ENCODE measurements at places on chromosomes 6 and 20.

DNA sequence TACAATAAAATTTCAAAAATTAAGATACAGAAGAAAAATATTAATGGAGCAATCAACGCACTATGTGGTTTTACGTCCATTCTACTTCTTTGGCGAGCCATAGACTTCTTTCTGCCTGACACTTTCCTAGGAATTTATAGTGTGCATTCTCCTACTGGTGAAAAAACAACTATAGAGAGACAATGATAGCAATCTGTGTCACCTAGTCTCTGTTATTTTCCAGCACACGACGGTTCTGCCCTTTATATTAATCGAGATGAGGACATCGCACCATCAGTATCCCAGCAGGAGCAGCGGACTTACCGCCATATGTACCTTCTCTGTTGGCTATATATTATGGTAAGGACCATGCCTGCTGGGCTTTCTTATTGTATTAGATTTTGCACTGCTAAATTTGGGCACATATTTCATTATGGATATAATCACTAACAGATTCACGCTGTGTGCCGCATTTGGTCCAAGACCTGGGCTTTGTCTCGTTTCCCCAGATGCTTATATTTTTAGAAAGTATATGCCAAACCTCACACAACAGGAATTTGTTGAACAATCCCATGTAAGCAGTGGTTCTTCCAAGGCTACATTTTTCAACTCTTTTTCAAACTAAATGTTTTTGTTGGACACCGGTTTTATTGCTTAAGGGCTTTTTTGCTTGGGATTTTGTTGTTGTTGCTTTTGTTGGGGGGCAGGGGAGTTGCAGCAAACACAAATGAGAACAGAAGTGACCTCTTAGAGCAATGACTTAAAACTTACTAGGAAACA lies 166.4 kb downstream of the ADAT2 start:
- no peak for DNase-seq

GRCh38 chr20:32970973-32971300 lies 33.3 kb downstream of the SUN5 start:
- DNase-seq = no peak

DNA sequence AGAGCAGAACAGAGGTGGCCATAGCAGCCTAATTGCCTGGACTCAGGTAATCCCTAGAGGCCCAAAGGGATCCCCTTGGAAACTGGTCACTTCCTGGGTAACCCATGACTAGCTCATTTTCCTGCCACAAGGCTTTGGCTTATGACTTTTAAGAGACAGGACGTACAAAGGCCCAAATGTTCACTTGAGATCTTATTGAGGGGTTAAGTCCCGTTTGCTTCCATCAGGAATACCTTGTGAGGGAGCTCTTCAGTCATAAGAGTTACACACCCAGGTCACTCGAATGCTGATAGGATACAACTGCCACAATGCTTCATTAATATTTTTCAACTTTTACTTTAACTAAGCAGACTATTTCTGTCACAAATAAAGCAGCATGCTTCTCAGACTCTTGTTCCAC lies 51.7 kb downstream of the TMEM170B start:
- no peak for DNase-seq

DNA sequence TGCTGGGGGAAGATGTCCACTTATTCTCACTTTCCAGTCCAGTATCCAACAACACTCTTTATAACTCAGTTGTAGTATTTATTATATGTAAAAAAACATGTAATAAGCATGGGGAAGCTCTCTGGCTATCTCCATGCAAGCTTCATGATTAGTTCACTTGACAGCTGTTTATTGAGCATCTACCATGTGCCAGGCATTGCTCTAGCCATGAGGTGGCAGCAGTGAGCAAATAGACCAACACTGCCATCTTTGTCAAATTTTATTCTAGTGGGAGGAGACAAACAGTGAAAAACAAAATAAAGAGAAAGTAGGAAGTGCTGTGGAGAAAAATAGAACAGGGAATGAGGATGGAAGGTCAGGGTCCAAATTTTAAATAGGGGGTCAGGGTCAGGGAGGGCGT lies 131.8 kb downstream of the CFAP61 start:
- peak; percentile 20 for DNase-seq

DNA sequence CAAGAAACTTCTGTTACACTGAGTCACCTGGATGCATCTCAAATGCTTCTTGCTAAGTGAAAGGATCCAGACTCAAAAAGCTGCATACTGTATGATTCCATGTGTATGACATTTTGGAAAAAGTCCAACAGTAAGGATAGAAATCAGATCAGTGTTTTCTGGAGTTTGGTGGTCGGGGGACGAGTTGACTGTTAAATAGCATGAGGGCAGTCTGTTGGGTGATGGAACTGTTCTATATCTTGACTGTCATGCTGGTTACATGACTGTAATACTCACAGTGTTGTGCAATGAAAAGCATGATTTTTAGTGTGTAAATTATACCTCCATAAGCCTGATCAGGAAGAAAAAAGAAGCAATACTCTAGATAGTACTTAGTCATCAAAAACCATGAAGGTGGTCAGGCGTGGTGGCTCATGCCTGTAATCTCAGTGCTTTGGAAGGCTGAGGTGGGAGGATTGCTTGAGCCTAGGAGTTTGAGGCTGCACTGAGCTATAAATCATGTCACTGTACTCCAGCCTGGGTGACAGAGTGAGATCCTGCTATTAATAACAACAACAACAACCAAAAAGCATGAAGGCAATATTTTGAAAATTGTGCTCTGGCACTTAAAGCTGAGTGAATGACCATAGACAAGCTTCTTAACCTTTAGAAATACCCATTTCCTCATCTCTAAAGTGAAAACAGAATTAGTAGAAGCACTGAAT lies 30.5 kb upstream of the SASH1 start:
- no peak for DNase-seq

DNA sequence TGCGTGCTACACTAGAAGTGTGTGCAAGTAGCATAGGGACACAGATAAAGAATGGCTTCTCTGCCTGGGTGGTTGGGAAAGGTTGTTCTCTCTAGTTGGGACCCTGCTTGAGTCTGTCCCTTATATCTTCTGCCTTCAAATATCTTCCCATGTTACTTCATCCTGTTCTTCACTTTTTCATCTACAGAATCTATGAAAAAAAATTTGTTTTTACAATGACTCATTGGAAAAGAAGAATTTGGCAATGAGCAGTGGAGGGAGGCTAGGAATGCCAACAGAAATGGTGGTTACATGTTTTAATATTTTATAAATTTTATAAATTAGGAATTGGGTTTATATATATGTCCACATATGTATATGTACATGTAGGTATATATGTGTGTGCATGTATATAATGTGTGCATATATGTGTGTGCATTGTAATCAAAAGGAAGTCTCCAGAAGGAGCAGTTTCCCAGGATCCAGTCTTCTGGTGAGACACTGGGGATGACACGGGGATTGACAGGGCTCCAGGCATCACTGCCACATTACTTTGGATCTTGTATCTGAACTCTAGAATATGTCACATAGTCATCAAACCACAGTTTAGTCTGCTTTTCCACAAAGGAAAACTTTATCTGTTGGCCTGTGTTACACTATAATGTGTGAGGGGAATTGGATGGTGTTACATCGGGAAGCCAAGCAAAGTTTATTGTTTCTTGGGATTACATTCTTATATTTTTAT lies 75.3 kb upstream of the RIPOR2 start:
- DNase-seq = no peak

DNA sequence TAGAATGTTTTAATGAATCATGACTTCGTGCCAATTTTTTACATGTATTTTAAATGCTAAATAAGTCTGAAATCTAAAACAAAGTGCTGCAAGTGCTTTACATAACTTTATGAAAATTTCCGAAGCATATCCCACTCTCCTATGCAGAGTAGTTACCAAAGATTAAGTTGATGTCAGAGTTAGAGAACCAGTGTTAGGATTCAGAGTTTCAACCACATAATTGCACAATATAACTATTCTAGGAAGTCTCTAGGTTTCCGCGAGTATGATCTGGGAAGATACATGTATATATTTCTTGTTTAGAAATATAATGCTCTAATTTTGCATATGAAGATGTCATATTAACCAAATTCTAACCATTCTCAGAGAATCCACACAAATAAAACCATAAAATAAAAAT lies 74.8 kb downstream of the ASCC3 start:
- no peak for DNase-seq

DNA sequence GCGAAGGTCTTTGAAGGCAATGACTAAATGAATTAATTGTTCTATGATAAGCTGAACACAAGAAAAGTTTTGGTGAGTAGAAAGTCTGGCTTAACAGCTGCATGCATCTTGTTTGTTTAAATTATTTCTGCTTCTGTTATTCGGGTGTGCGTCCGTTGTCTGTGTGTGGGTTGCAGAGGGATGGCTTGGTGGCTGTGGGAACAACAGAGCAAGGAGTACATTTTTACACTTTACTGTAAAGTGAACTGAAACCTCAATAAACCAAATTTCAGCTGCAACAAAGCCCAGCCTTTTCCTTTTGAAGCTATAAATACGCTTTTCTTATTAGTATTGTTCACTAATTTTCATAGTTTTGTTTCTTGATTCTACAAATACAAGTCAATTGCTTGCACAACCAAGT lies 3.5 kb upstream of the LAMP5 start:
- DNase-seq = no peak

DNA sequence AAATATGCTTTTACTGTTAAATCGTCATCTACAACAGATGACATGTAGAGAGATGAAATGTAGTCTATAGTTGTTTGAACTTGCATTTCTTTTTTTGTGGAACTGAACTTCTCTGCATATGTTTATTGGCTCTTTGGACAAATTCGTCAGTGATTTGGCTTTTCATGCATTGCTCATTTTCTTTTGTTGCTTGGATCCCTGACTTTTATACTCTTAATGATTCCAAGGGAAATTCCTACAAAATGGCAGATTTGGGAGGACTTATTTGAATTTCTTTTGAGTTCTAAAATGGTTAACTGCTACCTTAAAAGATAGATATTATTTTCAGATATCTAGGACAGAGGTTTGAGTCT lies 65.4 kb downstream of the UTRN start:
- DNase-seq = no peak

DNA sequence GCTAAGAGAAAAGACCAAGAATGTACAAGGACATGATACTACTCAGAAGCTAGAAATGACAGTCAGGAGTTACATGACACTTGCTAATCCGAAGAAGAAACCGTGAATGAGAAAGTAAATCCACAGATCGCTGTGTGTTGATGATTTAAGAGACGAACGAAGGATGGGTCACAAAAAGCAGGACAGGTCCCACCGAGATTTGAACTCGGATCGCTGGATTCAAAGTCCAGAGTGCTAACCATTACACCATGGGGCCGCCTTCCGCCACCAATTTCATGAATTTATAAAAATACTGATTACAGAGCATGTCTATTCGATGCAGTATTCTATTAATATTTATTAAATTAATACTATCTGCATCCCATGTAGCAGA lies 54.0 kb upstream of the BTN3A2 start:
- no peak for DNase-seq

- no peak for DNase-seq
Measured at GRCh38 chr6:33771146-33772081, 17.5 kb downstream of the LEMD2 start.

DNA sequence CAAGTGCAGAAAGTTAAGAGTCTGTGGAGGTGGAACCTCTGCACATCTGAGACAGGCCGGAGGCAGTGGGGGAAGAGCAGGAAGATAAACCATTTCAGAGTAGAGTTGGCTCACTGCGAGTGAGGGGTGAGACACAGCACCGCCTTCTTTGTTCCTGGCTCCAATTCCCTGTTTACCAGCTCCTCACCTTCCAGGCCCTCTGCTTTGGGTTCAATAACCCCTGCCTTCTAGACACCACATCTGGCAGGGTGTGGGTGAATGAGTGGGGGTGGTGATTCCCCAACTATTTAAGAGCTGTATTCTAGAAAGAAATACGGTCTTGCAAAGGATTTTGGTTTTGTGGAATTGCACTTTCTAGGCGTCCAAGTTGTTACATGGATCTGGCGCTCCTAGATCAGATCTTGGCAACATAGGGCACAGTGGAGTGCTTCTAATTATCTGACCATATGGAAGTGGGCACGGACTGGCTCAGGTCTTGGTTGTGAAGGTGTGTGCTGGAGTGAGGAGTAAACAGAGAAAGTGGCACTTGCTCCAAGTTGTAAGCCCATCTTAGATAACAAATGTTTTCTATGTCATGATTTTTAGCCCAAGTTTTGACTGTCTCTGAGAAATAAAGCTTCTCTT lies 141.6 kb upstream of the NRN1 start:
- no peak for DNase-seq

DNA sequence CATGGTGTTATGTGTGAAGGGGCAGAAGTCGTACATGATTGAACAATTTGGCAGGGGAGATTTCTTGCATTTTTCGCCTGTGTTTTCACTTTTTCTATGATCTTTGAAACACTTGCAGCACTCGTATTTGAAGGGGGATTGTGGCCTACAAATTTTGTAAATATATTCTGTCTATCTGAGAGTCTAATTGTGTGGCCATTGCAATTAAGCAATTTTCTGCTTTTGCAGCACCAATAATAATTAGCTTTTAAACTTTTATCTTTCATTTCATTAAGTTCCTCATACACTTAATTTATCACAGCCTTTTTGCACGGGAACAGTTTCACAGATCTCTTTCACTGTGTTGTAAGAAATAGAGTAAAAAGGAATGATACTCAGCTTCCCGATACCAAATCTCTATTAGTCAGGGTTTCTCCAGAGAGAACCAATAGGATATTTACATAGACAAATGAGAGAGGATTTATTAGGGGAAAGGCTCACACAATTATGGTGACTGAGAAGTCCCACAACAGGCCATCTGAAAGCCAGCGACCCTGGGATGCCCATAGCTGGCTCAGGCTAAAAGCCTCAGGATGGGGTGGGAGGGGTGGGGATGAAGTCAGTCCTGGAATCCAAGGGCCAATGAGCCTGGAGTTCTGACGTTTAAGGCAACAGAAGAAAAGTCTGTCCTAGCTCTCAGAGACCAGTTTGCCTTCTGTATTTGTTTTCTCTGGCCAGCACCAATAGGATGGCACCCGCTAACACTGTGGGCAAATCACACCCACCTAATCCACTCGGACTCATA lies 58.3 kb downstream of the KIF6 start:
- DNase-seq = no peak

DNA sequence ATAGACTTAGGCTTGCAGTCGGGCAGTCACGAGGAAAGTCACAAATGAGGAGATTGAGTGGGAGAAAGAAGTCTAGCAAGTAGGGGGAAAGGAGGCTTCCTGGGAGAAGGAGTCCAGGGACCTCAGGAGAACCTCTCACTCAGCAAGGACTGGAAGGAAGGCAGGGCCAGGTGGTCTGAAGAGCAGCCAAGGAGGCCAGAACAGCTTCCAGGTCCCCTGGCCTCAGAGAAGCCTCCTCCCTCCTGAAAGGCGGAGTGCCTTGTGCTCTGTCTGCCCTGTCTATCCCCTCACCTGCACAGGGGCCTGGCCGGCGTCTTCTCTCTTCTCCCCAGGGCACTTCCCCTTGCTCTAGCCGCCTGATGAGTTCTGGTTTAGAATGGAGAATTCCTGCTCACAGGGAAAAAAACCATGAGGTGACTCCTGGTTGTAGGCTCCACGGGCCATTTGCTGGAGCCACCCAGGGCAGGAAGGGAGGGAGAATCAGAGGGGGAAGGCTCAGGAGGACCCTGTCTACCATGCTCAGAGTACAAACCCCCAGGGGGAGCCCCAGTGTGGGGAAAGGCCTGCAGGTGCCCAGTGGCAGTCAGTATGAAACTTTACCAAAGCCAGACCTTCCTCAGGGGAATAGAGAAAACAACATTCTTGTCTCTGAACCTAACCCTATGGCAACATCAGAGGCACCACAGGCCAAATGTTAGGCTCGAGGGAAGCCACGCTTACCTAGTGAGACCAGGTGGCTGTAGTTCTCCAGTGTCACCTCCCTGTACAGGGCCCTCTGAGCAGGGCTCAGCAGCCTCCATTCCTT lies 11.2 kb downstream of the ZNF337 start:
- DNase-seq = peak; percentile 15

All from T47D (cell line).